Stimulated activated CD4-positive, alpha-beta T cell treated with anti-CD3 and anti-CD28 coated beads, Interleukin-1b, Interleukin-23, amount 100 ng/mL, for 48 hours (primary cell): ENCODE measurements at places on chromosomes 13 and 19.

- no peak for DNase-seq
These were observed 32.7 kb downstream of the TMEM255B start for GRCh38 chr13:113791761-113792160.

GRCh38 chr19:44142059-44142433 is 692 bp downstream of the ZNF234 start:
- no peak for DNase-seq

GRCh38 chr13:25683056-25683455 is 311.3 kb downstream of the ATP8A2 start:
- DNase-seq: no peak

DNA sequence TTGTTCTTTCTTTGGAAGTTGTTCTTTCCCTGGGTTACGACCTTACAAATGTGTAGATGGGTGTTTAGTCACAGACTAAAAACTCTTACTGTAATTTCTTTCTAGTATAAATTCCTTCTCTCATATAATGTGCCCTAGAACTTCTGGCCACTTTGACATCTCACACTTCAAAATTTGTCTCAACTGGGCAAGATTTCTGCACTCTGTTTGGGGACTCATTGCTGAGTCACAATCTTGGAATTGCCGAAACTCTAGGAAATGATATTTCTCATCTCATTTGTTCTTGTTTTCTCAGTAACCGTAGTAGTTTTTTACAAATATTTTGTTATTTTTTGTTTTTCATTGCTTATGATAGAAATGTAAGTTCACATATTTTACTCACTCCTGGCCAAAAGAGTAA is 2523.2 kb upstream of the PCDH20 start:
- no peak for DNase-seq

DNA sequence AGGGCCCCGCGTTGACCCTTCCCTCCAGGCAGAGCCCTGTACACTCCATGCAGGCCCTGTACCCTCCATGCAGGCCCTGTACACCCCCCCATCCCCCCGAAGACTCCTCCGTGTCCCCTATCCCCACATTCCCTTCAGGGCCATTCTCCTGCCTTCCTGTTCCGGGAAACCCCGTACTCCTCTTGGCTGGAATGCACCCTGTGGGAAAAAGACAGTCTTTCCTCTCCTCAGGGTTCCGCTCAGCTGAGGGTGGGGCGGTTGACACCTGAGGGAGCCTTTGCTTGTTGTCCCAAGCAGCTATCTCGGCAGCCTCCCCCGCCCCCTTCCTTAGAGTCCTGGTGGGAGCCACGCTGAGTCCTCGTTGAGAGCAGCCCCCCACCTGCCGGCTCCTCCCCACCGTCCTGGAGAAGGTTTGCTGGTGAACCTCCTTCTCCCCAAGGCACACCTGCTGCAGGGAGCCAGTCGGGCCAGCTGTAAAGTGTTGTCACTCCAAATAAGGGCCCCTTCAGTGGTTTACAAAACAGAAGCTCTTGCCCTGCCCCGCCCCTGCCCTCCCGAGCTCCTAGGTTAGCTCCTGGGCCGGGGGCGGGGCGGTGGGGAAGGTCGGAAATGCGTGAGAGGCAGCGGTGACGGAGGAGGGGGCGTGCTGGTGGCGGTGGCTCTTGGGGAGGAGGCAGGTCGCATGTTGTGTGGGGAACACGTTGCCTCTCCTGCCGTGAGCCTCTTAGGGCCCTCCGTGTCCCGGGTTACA is 1.5 kb downstream of the GNA11 start:
- DNase-seq: peak; percentile 47

DNA sequence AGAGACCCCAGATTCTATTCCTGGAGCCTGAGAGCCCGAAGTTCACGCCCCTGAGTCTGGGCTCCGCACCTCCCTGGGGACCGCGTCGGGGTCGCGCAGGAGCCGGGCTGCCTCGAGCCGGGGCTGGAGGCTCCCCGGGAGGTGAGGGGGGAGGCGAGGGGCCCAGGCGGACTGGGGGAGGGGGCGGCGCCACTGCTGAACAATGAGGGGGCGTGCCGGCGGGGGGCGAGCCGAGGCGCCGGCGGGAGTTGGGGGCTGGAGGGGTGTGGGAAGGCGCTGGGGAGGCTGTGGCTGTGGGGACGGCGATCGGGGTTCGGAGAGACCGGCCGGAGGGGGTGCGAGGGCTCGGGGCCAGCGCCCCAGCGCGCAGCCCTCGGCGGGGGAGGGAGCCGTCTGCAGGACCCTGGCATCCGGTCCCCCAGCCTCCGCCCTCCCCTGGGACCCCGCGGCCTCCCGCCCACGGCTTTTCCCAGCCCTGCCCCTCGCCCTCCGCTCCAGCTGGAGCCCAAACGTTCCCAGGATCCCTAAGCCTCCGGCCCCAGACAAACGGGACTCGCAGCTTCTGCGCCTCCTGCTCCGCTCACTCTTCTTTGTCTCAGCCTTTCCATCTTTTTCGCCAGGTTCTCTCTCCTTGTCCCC is 922 bp downstream of the PLEKHG2 start:
- no peak for DNase-seq

DNA sequence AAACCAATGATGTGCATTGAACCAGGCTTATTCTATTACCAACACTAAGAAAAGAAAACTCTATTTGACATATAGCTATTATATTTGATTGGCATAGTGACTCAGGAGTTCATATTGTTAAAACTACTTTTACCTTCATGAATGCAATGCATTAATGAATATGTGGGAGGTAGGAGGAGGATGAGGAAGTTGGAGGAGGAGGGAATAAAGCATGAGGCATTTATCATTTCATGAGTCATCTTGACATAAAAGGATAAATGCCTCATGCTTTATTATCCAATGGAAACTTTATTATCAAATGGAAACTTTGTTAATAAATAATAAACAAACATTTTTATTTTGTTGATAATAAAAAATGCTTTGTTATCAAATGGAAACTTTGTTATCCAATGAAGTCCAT is 116.5 kb downstream of the SPRY2 start:
- no peak for DNase-seq
